ENCODE measurements at places on chromosomes 2 and 18. TPM values are rescaled to one million over a fixed set of nuclear protein-coding genes. Genes with fewer than 3 reads are reported as not detected.

The PAX8 gene
- polyA plus RNA-seq, result 5.7 TPM

The DPYSL5 gene
- not detected for polyA plus RNA-seq

The RUFY4 gene
- polyA plus RNA-seq, result not detected

The IL1R1 gene
- 2.5 TPM for polyA plus RNA-seq

The RTP5 gene
- polyA plus RNA-seq, result not detected

The PRKAG3 gene
- polyA plus RNA-seq, result not detected

GRCh38 chr2:169743549-169743948 lies 9.9 kb downstream of the KLHL23 start:
- DNase-seq, result no peak

- peak; percentile 40 for DNase-seq
Observed at GRCh38 chr2:62032096-62032495, 126.6 kb downstream of the COMMD1 start.

- no peak for DNase-seq
Observed at GRCh38 chr2:84827978-84828575, 52.8 kb downstream of the TRABD2A start.

- DNase-seq, result no peak
Observed at GRCh38 chr2:75612862-75613243, 33.7 kb upstream of the MRPL19 start.

DNA sequence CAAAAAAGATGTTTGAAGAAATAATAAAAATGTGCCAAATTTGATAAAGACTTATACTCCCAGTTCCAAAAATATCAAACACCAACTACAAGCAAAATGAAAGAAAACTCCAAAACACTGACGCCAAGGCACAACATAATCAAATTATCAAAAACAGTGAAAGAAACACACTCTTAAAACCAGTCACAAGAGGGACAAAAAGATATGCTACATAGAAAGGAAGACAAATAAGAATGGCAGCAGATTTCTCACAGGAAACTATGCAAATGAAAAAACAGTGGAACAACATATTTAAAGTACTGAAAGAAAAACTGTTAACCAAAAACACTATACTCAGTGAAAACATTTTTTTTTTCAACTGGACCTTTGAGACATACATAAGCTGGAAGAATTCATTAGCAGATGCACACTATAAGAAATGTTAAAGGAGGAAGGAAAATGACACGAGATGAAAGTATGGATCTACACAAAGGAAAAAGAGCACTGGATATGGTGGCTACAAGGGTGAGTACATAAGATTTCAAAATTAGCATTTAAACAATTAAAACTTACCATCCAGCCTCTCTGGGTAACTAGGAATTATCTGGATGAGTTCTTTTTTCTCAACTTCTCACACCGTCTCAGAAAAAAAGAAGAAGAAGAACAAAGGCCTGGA lies 94.0 kb upstream of the ACVR1C start:
- DNase-seq, result peak; percentile 22

DNA sequence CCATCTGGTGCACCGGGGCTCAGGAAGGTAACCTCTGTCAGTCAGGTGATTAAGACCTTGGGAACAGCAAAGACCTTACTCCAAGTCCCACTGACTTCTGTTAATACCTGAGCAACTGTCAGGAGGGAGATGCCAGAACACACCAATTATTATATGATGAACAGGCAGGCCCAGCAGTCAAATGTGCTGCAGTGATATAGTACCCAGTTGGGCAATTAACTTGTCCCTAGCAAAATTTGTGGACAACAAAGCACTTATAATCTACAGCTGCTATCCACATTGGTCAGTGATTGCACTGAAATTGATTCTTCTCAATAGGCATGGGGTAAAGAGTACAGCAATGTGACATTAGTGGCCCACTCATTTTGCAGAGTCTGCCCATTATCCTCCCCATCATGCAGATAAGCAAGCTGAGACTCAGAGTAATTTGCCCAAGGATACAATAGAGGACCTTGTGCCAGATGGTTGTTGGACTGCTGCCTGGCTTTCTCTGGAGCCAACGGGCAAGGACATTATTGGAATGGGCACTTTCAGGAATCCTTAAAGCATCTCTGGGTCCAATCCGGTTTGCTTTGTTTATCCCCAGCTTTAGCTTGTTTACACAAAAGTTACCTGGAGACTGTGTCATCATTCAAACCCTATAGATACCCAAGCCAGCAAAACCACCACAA lies 147.6 kb downstream of the CCBE1 start:
- no peak for DNase-seq

- DNase-seq, result no peak
Observed at GRCh38 chr2:38610851-38611801, 8.4 kb upstream of the HNRNPLL start.

DNA sequence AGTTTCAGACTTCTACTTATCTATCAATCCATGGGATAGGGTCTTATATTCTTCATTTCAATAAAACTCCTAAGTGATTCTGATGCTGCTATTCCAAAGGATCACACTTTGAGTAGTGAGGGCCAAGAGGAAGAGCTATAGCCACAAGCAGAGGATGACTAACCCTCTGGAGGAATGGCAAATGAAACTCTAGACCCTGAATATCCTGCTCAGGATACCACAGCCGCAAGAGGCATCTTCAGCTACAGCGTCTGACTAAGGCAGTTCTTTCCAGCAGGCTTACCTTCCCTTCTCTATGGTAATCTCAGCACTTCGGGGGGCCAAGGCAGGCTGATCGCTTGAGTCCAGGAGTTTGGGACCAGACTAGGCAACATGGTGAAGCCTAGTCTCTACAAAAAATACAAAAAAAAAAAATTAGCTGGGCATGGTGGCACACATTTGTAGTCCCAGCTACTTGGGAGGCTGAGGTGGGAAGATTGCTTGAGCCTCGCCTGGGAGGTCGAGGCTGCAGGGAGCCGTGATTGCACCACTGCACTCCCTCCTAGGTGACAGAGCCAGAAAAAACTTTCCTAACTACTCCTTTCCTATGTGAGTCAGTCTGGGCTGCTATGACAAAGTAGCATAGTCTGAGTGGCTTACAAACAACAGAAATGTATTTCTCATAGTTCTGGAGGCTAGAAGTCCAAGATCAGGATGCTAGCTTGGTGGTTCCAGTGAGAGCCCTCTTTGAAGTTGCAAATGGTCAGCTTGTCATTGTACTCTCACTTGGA lies 371.9 kb downstream of the IRS1 start:
- DNase-seq, result peak; percentile 84

DNA sequence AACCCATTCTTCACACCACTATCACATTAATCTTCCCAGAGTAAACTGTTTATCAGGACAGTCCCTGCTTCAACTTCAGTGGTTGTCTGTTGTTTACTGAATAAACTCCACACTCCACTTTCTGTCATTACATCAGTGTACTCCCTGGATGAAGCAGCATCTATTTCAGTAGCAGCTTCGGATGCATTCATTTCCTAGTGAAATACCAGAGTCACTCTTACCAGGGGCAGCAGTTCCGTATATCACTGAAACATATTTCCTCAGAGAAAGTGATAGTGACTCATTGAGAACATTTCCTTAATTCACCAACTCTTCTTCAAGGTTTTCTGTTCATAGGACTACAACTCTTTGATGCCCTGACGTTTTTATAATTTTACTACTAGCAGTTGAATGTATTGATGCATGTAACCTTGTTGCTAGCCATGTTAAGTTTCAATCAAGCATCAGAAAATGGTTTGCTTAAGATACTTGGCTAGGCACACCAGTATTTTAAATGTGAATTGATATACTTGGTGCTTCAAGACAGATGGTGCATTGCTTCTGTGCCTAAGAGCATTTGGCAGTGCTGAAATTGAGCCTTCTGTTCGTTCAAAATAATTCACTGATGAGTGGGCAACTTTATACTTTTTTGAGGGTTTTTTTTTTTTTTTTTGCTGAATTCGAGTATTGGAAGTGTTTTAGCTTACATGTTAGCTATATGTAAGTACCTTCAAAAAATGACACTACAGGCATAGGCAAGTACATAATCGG lies 92.3 kb downstream of the UBE2E3 start:
- DNase-seq, result no peak

DNA sequence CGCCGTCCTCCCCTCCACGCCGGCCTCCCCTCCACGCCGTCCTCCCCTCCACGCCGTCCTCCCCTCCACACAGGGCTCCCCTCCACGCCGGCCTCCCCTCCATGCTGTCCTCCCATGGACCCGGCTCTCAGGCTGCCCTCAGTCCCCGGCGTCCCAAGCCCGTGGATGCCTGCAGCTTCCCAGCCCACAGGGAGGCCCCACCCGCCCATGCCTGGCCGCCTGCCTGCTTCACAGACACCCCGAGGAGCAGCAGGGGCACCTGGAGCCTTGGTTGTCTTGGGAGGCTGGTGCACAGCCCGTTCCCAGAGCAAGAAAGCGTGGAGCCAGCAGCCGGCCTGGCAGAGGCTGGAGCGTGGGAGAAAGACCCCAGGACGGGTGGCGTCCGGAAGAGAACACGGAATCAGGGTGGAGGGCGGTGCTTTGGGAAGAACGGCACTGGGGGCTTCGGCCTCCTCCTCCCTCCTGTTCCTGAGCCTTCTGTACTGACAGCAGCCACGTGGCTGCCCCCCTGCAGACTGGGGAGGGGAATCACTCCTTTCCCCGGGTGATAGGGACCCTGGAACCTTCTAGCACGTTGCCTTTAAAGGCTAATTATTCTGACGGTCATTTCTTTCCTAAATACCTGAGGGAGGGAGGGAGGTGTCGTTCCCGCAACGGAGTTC lies 26.2 kb upstream of the KCNG2 start:
- DNase-seq, result no peak

DNA sequence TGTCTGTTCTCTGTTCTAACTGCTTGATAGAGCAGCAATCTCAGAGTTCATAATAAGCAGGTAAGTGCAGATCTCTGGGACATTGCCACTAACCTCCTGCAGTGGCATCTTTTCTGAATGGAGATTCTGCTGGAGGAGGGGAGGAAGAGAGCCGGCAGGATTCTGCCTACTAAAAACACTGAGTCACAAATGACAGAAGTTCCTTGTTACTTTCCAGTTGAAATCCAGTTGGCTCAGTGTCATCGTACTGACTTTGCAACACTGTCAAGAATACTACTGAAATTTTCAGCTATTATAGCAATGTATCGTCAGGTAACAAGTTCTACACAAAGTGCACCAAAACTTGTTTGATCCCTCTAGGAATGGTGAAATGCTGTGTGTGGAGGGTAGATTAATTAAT lies 79.6 kb upstream of the ST6GAL2 start:
- DNase-seq, result no peak

- DNase-seq, result no peak
Observed at GRCh38 chr2:100140582-100140981, 1.8 kb downstream of the AFF3 start.

DNA sequence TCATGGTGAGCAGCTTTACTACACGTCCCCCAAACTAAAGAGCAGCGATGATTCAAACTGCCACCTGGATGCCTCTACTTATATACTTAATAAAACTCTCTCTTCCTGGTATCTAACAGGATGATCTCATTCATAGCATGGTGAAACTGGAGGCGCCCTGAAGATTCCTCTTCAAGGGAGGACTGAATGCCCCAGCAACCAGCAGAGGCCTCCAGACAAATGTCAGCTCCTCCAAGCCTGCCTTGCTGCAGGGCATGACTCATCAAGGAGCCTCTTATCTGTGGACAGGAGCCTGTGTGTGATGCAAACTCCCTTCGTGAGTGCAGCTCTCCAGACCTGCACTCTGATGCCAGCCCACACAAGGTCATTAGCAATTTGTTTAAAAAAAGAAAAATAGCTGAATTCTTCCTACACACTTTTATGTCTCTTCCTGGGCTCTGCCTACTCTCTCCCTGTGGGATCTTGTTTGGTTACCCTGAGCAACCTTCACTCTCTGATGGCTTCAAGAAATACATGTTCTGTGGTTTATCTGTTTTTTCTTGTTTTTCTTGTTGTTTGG lies 30.2 kb downstream of the LONRF2 start:
- peak; percentile 97 for DNase-seq

DNA sequence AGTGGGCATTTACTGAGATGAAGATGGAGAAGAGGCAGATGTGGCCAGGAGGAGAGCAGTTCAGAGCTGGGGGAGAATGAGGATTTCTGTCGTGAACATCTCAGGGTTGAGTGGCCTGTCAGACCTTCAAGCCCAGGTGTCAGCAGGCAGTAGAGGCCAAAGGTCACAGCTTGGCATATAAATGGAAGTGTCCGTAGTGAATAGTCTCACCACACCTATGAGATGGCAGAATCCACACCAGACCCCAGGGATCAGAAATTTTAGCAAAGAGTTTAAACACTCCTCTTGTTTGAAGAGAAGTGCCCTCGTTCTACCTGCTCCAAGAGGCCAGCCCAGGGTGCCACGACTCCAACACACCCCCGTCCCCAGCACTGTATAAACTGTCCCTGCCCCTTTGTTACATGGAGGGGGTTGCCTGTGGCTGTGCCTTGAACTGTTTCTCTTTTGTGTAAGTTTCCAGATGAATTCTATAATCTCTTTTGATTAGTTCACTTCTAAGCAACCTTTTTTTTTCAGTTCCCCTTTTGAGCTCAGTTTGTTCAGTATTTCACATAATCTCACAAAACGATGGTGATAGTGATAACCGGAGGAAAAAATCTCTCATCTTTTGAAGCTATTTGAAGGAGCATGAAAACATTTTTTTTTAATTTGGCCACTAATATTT lies 69.0 kb upstream of the TTC39C start:
- DNase-seq, result no peak

DNA sequence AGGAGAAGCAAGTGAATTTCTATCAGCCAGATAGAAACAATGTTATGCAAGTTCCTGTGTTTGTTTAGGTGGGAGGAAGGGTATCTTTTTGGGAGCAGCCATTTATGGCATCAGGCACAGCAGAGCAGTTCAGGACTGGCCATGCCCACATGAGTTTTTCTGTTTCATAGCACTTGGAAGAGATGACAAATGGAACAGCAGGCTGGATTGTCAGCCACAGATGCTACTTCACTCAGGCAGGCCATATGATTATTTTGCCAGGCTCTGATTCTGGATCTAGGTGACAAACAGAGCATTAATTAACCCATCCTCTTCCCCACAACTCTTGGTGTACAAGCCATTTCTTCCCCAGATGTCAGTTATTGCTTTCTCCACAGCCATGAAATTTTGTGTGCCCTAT lies 63.8 kb downstream of the GALNT13 start:
- no peak for DNase-seq

GRCh38 chr2:98550165-98550564 lies 58.1 kb downstream of the COA5 start:
- DNase-seq, result no peak

DNA sequence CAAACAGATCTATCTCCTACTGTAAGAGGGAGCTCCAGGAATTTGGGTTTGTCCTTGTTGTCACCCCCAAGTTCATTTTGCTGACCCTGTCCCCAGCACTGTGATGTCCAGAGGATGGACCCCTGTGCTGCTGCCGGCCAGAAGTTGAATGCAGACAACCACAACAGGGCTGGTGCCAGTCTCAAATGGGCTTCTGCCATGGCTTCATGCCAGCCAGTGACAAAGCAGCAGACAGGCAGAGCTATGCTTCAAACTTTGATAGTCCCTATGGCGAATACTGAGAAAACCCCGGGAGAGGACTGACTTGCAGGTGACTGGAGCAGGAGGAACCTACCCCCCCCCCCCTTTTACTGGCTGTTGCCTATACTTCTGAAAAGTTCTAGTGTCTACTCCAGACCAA lies 3.2 kb downstream of the SMAD7 start:
- no peak for DNase-seq

GRCh38 chr2:206845877-206846276 lies 80.5 kb downstream of the FASTKD2 start:
- no peak for DNase-seq
